Activated naive CD8-positive, alpha-beta T cell treated with anti-CD3 and anti-CD28 coated beads, Interleukin-2, amount 50 U/mL, for 24 hours (primary cell): ENCODE measurements at places on chromosomes 3 and 15.
A peak's percentile ranks its signal among the peaks of the same experiment; 100 is the strongest.

DNA sequence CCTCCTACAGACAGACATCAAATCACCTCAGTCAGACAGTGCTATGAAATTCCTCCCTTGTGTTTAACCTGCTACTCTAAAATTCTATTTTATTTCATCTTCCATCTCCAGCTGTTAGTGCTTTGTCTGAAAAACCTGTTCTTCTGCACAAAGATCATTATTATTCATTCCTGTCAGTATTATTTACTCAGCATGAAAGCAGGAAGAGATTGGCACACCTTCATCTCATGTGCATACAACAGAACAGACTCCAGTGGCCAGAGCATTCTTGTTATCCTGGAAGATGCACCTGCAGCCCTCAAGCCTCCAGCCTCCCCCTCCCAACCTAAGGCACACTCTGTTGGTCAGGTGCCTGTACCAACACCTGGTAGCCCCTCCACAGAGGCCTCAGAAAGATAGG is 1.8 kb upstream of the ROPN1B start:
- no peak overlapping the region for H3K27ac ChIP-seq
- H3K27me3 ChIP-seq = peaks cover 17% of the 10 kb centered on the region

GRCh38 chr3:72275331-72275751 is 490.4 kb upstream of the PROK2 start:
- no peaks in the 10 kb centered on the region for H3K36me3 ChIP-seq
- no peak overlapping the region for H3K4me3 ChIP-seq

- H3K27ac ChIP-seq = no peak overlapping the region
- H3K4me1 ChIP-seq = peaks cover 5% of the 10 kb centered on the region
- DNase-seq = no peak
- no peak overlapping the region for H3K4me3 ChIP-seq
- H3K36me3 ChIP-seq = peaks cover 51% of the 10 kb centered on the region
- H3K27me3 ChIP-seq = no peaks in the 10 kb centered on the region
These were observed 43.1 kb upstream of the WDR5B start for GRCh38 chr3:122458992-122459391.

- H3K4me3 ChIP-seq = no peak overlapping the region
- DNase-seq = no peak
- H3K4me1 ChIP-seq = peaks cover 24% of the 10 kb centered on the region
- no peaks in the 10 kb centered on the region for H3K36me3 ChIP-seq
- no peaks in the 10 kb centered on the region for H3K27me3 ChIP-seq
These were observed 491.1 kb upstream of the NR2F2 start for GRCh38 chr15:95839367-95839782.

DNA sequence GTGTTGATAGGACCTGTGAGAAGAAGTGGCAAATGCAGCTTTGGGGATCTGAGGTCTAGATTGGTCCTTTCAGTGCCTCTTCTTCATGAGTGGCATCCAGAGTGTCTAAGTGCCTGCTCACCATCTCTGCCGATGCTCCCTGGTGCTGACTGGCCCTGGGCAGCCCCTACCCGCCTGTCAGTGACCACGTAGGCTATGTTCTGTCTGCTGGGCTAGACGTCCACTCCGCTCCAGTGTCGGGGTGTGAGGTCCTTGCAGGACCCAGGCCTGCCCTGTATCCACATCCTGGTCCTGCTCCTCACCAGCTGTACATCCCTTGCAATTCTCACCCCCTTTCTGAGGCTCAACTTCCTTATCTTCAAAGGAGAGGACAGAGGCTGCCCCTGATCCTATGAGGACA is 48.3 kb upstream of the PRR23E start:
- no peak overlapping the region for H3K27ac ChIP-seq
- no peak overlapping the region for H3K4me3 ChIP-seq
- no peaks in the 10 kb centered on the region for H3K4me1 ChIP-seq
- H3K36me3 ChIP-seq = no peaks in the 10 kb centered on the region

- H3K27me3 ChIP-seq = peaks cover 3% of the 10 kb centered on the region
- no peak overlapping the region for H3K4me3 ChIP-seq
- no peaks in the 10 kb centered on the region for H3K36me3 ChIP-seq
- peaks cover 14% of the 10 kb centered on the region for H3K4me1 ChIP-seq
These were observed 133.2 kb downstream of the LIPC start for GRCh38 chr15:58564981-58565380.

- DNase-seq = no peak
- no peaks in the 10 kb centered on the region for H3K4me1 ChIP-seq
- H3K36me3 ChIP-seq = no peaks in the 10 kb centered on the region
- no peaks in the 10 kb centered on the region for H3K27me3 ChIP-seq
- H3K27ac ChIP-seq = no peak overlapping the region
- H3K4me3 ChIP-seq = no peak overlapping the region
These were observed 238.6 kb upstream of the TPM1 start for GRCh38 chr15:62803856-62804400.

- no peak for DNase-seq
- peaks cover 17% of the 10 kb centered on the region for H3K4me1 ChIP-seq
- H3K27ac ChIP-seq = no peak overlapping the region
- H3K4me3 ChIP-seq = no peak overlapping the region
- H3K36me3 ChIP-seq = no peaks in the 10 kb centered on the region
These were observed 6.8 kb downstream of the SPINT1 start for GRCh38 chr15:40850576-40851112.

- no peaks in the 10 kb centered on the region for H3K36me3 ChIP-seq
- peaks cover 9% of the 10 kb centered on the region for H3K27me3 ChIP-seq
- no peak overlapping the region for H3K4me3 ChIP-seq
- no peak overlapping the region for H3K27ac ChIP-seq
These were observed 19.9 kb upstream of the UBE2E1 start for GRCh38 chr3:23785882-23786281.

DNA sequence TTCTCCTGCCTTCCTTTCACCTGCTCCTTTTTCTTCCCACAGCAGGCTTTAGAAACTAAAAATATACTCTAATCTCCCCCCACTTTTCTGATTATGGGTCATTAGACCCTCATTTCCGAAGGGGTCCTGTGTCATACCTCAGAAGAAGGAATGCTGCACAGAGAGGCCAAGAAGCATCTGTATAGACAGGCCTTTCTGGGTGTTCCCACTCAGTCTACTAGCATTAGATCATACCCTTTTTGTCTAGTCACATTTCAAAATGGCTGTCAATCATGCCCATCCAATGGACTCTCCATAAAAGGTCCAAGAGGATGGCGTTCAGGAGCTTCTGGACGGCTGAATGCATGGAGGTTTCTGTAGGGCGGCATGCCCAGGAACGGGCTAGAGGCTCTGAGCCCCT is 192.2 kb downstream of the SUCLG2 start:
- peaks cover 14% of the 10 kb centered on the region for H3K36me3 ChIP-seq
- no peaks in the 10 kb centered on the region for H3K27me3 ChIP-seq
- H3K4me3 ChIP-seq = no peak overlapping the region
- peaks cover 16% of the 10 kb centered on the region for H3K4me1 ChIP-seq

DNA sequence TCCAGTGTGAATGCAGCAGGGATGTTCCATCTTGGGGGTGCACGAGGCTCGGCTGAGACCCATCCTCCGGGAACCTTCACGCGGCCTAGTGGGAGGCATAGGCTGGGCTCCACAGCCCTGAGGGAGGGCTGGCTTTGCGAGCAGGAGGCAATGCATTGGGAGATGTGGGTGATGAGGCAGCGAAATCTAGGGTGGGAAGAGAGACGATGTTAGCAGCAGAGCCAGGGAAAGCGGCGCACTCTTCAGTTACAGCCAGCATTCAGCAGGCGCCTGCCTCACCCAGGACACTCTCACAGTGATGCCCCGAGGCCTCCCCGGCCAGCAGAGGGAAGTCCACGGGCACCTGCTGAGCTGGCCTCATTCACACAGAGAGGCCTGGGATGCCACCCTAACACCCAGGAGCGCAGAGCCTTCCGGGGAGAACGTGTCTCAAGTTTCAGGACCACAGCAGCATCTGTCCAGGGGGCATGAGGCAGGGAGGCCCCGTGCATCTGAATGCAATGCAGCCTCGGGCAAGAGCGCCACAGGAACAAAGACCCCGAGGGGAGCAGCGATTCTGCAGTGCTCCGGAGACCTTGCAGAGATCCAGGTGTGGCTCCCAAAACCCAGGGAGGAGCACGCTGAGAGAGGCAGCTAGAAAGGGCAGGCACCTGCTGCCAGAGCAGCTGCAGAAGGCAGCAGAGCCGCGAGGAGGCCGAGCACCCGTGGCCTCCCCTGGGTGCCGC is 102.4 kb downstream of the NUP210 start:
- no peaks in the 10 kb centered on the region for H3K4me1 ChIP-seq
- no peak for DNase-seq
- no peak overlapping the region for H3K4me3 ChIP-seq
- H3K36me3 ChIP-seq = peaks cover 53% of the 10 kb centered on the region

GRCh38 chr15:32825219-32825618 is 107.4 kb downstream of the GREM1 start:
- H3K36me3 ChIP-seq = no peaks in the 10 kb centered on the region
- H3K27me3 ChIP-seq = peaks cover 7% of the 10 kb centered on the region
- DNase-seq = no peak
- H3K4me3 ChIP-seq = no peak overlapping the region

DNA sequence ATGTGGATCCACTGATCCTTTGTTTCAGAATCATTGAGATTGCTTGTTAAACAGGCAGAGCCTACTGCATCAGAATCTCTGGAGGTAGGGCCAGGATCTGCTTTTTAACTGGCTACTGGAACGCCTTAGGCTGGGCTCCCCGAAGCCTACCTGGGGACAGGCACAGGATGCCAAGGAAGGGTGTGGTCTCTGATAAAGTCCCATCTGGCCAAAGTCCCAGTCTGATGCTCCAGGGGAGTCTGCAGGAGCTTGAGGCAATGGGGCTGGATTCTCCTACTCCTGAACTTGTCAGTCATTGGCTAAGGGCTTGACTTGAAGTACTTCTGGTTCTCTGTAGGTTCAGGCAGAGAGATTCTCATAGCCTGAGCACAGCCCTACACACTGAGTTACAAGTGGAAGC is 22.4 kb upstream of the CCK start:
- H3K27ac ChIP-seq = no peak overlapping the region
- peaks cover 10% of the 10 kb centered on the region for H3K4me1 ChIP-seq
- H3K4me3 ChIP-seq = no peak overlapping the region
- H3K36me3 ChIP-seq = no peaks in the 10 kb centered on the region

DNA sequence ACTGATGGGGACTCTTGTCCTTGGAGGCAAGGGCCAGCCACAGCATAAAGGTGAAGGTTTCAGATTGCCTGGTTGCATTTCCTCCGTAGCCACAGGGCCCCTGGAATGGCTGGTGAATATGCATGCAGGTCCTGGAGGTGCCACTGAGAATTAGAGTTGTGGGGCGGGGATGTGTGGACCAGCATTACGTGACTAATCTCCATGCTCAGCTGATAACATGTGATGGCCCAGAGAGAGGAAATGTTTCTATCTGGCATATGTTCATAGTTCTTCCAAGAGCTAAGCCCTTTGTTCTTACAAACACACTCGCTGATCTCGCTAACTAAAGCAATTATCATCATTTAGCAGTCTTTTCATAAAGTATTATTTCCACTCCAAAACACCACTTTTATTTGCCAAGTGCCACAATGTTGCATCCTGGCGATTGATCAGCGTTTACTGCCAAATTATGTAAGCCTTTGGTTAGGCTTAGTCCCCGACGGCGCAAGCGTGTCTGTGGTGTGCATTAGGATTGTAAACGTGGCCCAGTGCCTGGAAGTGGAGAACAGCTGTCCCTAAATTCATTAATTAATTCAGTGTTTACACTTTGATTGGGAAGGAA is 55.9 kb downstream of the CGNL1 start:
- H3K27me3 ChIP-seq = peaks cover 5% of the 10 kb centered on the region
- H3K4me1 ChIP-seq = no peaks in the 10 kb centered on the region
- DNase-seq = no peak
- H3K36me3 ChIP-seq = no peaks in the 10 kb centered on the region

- DNase-seq = no peak
- no peaks in the 10 kb centered on the region for H3K4me1 ChIP-seq
- H3K27me3 ChIP-seq = no peaks in the 10 kb centered on the region
- H3K4me3 ChIP-seq = no peak overlapping the region
- H3K36me3 ChIP-seq = no peaks in the 10 kb centered on the region
These were observed 34.1 kb upstream of the HACD2 start for GRCh38 chr3:123618768-123619484.

GRCh38 chr3:46419816-46420215 is 12.8 kb downstream of the CCRL2 start:
- H3K4me1 ChIP-seq = peaks cover 18% of the 10 kb centered on the region
- H3K36me3 ChIP-seq = no peaks in the 10 kb centered on the region
- no peak overlapping the region for H3K27ac ChIP-seq
- no peak overlapping the region for H3K4me3 ChIP-seq
- no peaks in the 10 kb centered on the region for H3K27me3 ChIP-seq
- DNase-seq = no peak

GRCh38 chr3:13637311-13637891 is 88.5 kb downstream of the FBLN2 start:
- DNase-seq = no peak
- H3K4me1 ChIP-seq = no peaks in the 10 kb centered on the region
- no peaks in the 10 kb centered on the region for H3K36me3 ChIP-seq
- no peak overlapping the region for H3K4me3 ChIP-seq
- H3K27ac ChIP-seq = no peak overlapping the region

DNA sequence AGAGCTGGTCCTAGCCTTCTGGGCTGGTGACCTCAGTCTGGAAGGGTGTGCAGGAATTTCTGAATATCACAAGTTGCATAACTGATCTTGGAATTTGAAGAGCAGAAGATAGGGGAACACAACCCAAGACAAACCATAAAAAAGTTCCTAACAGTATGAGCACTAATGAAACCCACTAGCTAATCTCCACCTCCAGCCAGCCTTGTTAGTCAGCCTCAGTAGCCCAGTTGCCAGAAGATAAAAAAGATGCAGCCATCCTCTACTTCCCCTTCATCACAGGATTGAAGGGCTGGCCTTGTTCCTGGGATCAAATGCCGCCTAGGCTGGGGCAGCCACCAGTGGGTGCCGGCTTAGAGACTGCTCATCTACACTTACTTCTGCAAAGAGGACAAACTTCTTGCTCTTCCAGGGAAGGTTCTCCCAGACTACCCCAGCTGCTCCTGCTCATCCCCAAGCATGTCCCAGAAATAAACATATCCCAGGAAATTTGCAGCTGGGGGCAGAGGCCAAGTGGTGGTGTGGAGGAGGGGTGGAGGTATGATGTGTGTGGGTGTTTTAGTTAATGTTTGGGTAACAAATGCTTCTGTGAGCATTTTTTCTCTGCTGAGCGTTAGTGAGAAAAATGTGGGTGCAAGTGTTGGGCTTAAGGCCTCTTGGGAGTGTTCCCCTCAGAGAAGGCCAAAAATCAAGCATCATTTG is 9.2 kb upstream of the ITGA11 start:
- no peaks in the 10 kb centered on the region for H3K36me3 ChIP-seq
- no peak overlapping the region for H3K27ac ChIP-seq
- no peak for DNase-seq
- H3K27me3 ChIP-seq = peaks cover 39% of the 10 kb centered on the region

DNA sequence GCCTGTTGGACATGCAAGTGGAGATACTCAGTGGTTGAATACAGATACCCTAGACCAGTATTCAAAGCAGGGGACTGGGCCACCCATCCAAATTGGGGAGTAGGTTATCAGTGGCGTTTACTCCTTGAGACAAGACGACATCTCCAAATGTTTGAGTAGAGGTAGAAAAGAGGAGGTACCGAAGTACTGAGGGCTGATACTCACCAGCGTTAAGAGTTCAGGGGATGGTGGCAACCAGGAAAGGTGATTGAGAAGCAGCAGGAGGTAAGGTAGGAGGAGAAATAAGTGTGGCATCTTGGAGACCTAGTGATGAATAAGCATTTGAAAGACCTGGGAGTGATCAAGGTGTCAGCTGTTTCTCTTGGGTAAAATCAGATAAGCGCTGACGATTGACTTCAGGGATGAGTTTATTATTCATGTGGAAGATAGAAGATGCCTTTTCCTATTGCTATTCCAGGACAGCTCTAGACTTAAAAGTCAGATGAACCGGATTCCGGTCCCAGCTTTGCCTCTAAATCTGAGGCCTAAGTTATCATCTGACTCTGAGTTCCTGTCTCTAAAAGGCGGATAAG is 96.3 kb downstream of the GHSR start:
- peaks cover 6% of the 10 kb centered on the region for H3K4me1 ChIP-seq
- H3K27me3 ChIP-seq = no peaks in the 10 kb centered on the region
- no peak overlapping the region for H3K4me3 ChIP-seq

- H3K4me1 ChIP-seq = peaks cover 17% of the 10 kb centered on the region
- no peak for DNase-seq
- peaks cover 2% of the 10 kb centered on the region for H3K36me3 ChIP-seq
- peak overlapping the region; percentile 81 for H3K4me3 ChIP-seq
- peak overlapping the region; percentile 77 for H3K27ac ChIP-seq
These were observed 366 bp downstream of the TM6SF1 start for GRCh38 chr15:83107841-83108181.
